ENCODE measurements at places on chromosomes 11 and 22. TPM values are rescaled to one million over a fixed set of nuclear protein-coding genes. Genes with fewer than 3 reads are reported as not detected.

The DGCR6 gene
- 8.9 TPM for polyA plus RNA-seq

The MS4A3 gene
- not detected for polyA plus RNA-seq

The OR52E4 gene
- polyA plus RNA-seq = not detected

The C11orf87 gene
- polyA plus RNA-seq = 0.01 TPM

The MYRF gene
- 0.01 TPM for polyA plus RNA-seq

The NXPE1 gene
- polyA plus RNA-seq = 0.08 TPM

The PRAME gene
- polyA plus RNA-seq = not detected

The FAM111B gene
- polyA plus RNA-seq = 0.05 TPM
